ENCODE measurements at places on chromosomes 7 and 10.

DNA sequence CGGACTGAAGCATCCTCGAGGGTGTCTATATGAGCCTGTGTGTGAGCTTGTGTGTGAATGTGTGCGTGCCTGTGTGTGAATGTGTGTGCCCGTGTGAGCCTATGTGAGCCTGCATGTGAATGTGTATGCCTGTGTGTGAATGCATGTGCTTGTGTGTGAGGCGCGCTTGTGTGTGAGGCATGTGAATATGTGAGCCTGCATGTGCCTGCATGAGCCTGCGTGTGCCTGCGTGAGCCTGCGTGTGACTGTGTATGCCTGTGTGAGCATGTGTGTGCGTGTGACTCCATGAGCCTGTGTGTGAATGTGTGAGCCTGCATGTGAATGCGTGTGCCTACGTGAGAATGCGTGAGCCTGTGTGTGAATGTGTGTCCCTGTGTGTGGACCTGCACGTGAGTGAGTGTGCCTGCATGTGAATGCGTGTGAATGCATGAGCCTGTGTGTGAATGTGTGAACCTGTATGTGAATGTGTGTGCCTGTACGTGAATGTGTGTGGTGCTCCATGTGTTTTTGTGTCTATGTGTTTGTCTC is 33.4 kb downstream of the PDGFA start:
- DNase-seq, result no peak

GRCh38 chr10:6665847-6666246 is 85.8 kb upstream of the PRKCQ start:
- peak; percentile 21 for DNase-seq

- DNase-seq, result no peak
These were observed 2.0 kb upstream of the PURB start for GRCh38 chr7:44887293-44887692.

DNA sequence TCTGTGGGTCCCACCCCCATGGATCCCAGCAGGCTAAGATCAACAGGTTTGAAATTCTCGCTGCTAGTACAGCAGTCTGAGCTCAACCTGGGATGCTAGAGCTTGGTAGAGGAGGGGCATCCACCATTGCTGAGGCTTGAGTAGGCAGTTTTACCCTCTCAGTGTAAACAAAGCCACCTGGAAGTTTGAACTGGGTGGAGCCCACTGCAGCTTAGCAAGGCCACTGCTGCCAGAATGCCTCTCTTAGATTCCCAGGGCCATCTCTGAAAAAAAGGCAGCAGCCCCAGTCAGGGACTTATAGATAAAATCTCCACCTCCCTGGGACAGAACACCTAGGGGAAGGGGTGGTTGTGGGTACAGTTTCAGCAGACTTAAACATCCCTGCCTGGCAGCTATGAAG is 190.0 kb upstream of the CACNA2D1 start:
- no peak for DNase-seq

DNA sequence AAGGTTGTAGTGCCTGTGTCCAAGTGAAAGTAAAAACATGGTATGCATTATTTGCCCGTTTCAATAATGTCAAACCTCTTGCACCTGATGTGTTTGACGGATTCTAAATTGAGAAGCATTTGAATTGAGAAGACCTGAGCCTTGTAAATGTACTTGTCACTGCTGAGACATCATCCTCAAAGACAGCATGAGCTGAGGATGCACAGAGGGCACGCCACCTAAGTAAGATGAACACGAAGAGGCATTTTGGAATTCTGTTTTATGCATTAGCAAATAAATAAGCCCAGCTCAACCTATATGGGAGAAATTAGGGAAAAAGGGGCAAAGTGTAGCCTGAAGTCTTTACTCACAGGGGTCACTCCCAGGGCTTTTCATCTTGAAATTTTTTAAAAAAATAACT is 73.8 kb upstream of the SORCS1 start:
- no peak for DNase-seq

GRCh38 chr7:99143853-99144672 is at the start of gene SMURF1:
TSS of gene SMURF1 (minus strand) at chr7:99144108. CDS start at chr7:99143780, 328 bp downstream.
- peak; percentile 35 for DNase-seq

DNA sequence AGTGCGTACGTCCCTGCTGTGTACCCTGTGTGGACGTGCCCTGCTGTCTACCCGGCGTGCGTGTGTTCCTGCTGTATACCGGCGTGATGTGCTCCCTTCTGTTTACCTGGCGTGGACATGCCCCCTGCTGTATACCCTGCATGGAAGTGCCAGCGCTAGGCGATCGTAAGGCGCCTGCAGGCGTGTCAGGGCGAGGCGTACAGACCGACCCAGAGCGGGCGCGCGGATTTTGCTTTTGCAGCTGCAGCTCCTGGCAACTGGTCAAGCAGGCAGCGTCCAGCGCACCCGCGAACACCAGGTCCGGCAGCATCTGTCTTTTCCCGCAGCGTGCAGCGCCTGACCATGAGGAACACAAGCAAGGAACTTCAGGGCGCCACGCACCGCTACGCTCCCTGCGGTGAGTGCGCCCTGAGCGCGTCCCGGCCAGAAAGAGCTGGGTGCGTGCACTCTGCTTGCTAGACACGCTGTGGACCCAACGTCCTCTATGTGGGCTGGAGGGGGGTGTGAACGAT is 680 bp downstream of the C7orf57 start:
- no peak for DNase-seq

GRCh38 chr10:14952851-14953423 is 959 bp downstream of the DCLRE1C start:
- no peak for DNase-seq

- DNase-seq, result no peak
These were observed 69.0 kb downstream of the ZNF783 start for GRCh38 chr7:149330914-149331567.

GRCh38 chr7:45982907-45983719 is 62.0 kb upstream of the IGFBP3 start:
- DNase-seq, result no peak

GRCh38 chr10:32169556-32169955 is 113.3 kb upstream of the KIF5B start:
- no peak for DNase-seq

DNA sequence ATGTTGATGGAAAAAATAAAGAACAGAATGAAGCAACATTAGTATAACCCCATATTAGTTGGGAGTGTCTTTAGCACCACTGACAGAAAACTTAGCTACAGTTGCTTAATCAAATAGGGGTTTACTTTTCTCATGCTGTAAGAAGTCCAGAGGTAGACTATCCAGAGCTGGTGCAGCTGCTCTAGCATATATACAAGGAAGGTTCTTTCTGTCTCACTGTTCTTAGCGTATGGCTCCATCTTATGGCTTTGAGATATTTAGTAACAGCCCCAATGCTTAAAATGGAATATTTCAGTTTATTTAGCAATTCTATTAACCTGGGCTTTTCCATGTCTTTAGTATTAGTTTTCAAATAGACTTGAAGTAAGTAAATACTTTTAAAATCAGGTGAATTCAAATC is 15.2 kb upstream of the WNT2 start:
- DNase-seq, result no peak

GRCh38 chr10:60978287-60979115 is 34.5 kb upstream of the RHOBTB1 start:
- DNase-seq, result no peak

GRCh38 chr7:7504910-7505704 is 30.6 kb downstream of the COL28A1 start:
- no peak for DNase-seq

GRCh38 chr7:82036146-82036886 is 266.5 kb upstream of the HGF start:
- DNase-seq, result no peak

- DNase-seq, result no peak
These were observed 91.7 kb downstream of the CFAP58 start for GRCh38 chr10:104445359-104445758.

- DNase-seq, result no peak
These were observed 12.3 kb downstream of the CAMK2G start for GRCh38 chr10:73862011-73862410.

GRCh38 chr7:76506081-76506440 is 4.3 kb upstream of the UPK3B start:
- DNase-seq, result no peak

- no peak for DNase-seq
These were observed 12.1 kb upstream of the MAGI2 start for GRCh38 chr7:79465551-79465950.

DNA sequence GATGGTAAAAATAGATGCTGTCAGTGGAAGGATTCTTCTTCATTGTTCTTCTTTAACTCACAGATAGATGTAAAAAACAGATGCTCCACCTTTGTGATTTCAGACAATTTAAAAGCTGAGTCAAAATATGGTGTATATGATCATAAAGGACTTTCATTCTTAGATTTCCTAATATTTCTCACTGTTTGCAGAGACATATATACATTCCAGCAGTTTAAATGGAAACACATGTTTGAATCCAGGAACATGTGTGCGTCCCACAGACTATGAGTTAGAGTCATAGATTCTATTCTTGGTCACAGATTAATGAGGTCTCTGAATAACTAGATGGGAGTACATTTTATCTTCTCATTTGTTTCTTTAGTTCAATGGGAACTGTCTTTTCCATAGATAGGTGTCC is 109.6 kb downstream of the BICC1 start:
- DNase-seq, result no peak

DNA sequence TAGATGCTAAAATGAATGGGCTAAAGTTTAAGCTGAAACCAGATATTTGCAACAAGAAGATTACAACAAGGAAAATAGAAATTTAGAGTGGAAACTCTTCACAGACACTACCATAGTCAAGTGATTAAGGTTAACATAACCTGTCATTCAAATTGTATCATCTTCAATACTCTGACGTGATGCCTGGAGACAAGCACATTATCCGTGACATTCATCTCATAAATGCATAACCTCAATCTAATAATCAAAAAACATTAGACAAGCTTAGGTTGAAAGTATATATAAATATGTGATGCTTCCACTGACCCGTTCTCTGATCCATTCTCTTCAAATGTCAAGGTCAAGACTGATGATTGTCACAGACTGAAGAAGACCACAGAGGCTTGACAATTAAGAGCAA is 263.8 kb upstream of the MEOX2 start:
- no peak for DNase-seq

DNA sequence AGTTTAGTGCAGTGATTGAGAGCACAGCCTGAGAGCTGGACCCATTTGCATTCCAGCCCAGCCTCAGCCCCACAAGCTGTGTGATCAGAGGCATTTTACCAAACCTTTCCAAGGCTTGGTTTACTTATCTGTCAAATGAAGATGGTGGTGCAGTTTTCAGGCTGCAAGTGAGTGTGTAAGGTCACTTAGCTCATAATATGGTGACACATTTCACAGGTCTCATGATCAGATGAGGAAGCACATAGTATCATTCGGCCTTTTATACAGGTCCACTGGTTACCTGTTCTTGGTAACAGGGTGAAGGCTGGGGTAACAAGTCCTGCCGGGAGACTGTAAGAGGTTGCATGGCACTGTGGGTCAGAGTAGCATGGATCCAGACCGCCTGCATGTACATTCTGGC is 371.7 kb downstream of the LRMDA start:
- DNase-seq, result no peak

DNA sequence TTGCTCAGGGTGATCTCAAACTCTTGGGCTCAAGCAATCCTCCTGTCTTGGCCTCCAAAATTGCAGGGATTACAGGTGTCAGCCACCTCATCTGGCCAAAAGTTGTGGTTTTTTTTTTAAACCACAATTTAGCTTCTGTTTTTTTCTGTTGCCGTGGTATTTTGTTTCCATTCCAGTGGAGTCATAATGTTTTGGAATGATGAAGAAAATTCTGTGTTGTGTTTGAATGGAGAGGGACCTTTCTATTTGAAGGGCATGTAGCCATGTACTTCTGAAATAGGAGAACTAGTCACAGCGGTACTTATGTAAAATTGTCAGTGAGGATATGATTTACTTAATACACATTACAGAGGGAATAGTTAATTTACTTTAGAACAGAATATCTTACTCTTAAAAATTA is 201.3 kb downstream of the ARL4A start:
- DNase-seq, result no peak

GRCh38 chr10:46547541-46548497 is 8.6 kb downstream of the GPRIN2 start:
- no peak for DNase-seq

GRCh38 chr10:127649642-127650041 is 87.3 kb upstream of the FOXI2 start:
- DNase-seq, result no peak

DNA sequence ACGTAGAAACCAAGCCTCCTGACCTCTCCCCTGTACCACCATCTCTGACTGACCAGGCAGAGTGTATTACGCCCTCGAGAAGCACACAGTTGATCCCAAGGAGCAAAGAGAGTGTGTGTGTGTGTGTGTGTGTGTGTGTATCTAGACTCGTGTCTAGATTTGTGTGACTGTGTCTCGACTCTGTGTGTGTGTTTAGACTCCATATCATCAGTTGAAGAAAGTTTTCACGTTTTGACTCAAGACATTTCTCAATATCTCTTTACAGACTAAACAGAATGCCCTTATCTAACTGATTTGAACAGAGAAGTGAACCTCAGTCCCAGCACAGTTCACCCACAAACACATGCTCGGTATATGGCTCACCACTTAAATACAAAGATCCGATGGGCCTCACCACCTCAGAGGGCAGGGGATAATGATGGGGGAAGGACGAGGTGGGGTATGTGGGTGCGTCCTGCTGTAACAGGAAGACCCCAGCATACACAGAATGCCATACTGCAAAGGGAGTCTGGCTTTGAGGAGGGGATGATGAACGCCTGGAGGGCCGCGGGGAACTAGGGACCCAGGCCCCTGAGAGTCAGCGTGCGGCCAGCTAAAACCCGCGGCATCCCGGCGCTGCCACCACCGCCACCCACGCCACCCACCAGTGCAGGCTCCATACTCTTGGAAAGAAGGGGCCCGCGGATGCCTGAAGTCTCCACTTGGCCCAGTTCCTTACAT is 780 bp downstream of the ALDH18A1 start:
- DNase-seq, result no peak

DNA sequence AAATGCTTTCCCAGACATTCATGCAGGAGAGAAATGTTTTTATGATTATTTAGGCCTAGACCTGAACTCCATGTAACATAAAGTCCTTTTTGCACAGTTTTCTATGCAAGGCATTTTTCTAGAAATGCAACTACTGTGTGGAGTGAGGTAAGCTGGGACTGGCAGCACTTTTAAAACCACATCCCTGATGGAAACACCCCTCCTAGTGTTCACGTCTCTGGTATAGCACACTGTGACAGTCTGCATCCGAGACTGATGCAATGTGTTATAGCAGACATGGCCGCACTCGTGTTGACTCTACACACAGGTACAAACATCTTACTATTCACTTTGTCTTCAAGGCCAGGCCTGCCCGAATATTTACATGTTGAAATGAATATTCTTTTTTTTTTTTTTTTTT is 19.3 kb upstream of the ERCC6 start:
- DNase-seq, result no peak
